ENCODE measurements at places on chromosomes 11 and 22.

- DNase-seq = no peak
These were observed 1.4 kb downstream of the RAB36 start for GRCh38 chr22:23146478-23147205.

DNA sequence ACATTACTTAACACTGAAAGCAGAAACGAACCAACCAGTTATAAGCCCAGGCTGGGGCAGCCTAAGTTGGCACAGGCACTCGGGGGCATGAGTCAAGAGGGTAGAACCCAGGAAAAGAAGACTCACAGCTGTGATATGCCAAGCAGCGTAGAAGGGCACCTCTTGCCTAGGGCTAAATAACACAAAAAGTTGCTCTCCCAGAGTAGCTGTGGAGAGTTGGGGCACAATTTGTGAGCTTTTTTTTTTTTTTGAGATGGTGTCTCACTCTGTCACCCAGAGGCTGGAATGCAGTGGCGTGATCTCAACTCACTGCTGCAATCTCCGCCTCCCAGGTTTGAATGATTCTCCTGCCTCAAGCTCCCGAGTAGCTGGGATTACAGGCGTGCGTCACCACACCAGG is 8.8 kb downstream of the CLMP start:
- no peak for DNase-seq

- DNase-seq = no peak
These were observed 41.4 kb downstream of the MUC2 start for GRCh38 chr11:1116104-1116503.

- no peak for DNase-seq
These were observed 1165.1 kb downstream of the BRD1 start for GRCh38 chr22:48662476-48663135.

- peak; percentile 52 for DNase-seq
These were observed 782 bp downstream of the TMEM109 start for GRCh38 chr11:60914633-60915247.

DNA sequence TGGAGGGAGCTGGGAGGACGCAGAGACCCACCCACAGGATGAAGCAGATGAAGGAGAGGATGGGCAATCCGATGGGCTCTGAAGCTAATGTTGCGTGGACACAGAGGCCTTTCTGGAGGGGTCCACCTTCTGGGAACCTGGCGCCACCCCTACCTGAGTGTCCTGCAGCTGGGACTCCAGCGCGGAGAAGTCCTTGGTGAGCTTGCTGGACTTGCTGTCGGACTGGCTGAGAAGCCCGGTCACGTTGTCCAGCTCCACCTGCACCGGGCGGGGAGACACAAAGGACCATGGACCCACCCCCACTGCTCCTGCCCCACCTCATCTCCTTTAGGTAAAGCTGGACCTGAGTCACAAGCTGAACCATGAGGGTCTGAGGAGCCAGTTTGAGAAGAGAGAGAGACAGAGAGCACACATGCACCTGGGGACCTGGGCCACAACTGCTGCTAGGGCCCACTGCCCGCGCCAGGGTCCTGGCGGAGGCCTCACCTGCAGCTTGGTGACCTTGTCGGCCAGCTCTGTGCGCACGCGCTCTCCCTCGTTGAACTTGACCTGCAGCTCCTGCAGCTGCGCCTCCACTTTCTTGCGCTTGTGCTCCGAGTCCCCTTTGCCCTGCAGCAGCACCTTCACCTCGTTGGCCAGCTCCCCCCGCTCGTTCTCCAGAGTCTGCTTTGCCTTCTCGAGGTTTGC is 40.8 kb downstream of the APOL1 start:
- no peak for DNase-seq

DNA sequence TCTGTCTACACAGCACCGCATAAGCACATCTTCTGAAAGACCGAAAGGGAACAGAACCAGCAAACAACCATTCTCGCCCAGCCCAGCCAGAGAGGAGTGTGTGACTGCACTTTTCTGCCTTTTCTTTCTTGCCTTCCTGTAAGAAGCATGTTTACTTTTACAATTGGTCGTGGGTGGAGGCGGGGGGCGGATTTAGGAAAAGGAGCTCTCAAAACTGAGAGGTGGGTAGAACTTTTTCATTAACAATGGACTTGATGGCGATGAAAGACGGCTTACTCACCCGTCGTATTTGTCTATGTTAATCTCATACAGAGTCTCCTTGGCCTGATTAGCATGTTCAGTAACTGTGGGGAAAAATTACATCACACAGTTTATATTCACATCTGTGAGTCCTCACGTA is 27.2 kb downstream of the CERK start:
- no peak for DNase-seq

DNA sequence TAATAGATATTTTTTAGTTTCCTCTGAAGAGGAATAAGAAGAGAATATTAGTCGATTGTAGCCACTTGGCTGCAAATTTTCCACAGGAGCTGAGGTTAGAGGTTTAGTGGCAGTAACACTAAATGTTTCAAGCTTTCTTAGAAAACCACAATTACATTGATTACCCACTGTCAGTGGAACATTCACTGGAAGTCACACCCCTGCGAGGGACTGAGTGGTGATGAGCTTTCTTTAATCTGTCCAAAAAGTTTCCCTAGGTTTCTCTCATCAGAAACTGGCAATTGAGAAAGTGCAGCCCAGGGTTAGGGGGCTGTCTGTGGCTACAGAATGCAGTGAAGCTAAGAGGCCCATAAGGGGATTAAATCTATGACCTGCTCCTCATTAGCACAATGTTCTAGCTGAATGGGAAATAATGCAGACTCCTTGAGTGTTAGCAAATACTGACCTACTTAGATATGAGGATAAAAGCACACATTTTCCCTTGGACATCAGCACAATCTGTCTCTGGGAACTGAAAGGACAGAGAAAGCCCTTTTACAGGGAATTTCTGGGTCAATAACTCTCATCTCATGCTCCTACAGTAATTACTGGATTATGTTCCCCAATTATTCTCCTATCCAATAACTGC is 189.5 kb downstream of the FAM76B start:
- no peak for DNase-seq

DNA sequence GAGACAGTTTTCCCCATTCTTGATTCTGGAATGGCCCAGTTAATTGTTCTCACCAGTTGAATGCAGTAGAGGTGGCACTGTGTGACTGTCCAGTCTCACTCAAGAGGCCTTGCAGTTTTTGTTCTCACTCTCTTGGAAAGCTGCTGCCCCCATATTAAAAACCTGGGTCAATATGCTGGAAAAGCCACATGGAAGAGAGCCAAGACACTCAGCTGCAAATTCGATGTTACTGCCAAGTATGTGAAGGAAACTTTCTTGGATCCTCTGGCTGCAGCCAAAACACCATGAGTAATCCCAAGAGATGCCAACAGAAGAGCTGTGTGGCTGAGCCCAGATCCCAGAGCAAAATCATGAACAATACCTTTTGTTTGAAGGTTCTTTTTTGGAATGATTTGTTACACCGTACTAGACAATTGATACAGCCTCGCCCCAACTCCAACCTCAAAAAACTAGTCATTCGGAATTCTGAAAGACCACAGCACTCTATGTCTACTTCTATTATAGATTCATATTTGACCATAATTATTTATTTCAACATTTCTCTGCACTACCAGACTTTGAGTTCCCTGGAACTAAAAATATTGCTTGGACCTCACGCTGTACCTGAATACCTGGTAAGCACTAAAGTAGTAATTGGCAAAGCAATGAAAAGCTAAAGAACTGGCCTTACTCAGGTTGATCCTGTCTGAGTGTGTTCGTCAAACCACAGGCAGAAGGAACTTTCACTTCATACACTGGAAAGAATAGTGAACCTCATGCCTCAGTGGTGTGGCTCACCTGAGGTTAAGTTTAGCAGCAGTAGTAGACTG is 378.8 kb downstream of the ETS1 start:
- no peak for DNase-seq

DNA sequence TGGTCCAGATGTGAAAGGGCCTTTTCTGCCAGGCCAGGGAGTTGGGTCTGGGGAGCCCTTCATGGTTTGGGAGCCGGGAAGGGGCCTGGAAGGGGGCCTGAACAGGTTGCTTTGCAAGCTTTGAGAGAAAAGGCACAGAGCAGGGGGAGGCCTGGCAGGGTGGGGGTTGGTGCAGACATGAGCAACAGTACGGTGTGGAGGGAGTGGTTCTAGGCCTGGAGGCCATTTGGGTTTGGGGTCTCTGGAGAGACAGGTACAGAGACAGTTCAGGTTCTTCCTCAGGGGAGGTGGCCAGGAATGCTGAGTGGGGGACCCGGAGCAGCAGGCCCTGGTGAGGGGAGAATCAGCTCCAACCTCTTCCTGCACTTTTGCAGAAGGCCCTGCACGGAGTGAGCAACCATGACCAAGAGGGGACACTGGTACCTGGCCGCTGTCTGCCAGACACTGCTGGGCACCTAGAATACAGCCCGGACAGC is 1.4 kb downstream of the KDELR3 start:
- DNase-seq = peak; percentile 18

- DNase-seq = no peak
These were observed 1.6 kb downstream of the TP53AIP1 start for GRCh38 chr11:128941110-128941509.

GRCh38 chr22:27459999-27460398 is 341.6 kb downstream of the MN1 start:
- DNase-seq = no peak

GRCh38 chr11:43952020-43952400 is 9.6 kb downstream of the C11orf96 start:
- no peak for DNase-seq

DNA sequence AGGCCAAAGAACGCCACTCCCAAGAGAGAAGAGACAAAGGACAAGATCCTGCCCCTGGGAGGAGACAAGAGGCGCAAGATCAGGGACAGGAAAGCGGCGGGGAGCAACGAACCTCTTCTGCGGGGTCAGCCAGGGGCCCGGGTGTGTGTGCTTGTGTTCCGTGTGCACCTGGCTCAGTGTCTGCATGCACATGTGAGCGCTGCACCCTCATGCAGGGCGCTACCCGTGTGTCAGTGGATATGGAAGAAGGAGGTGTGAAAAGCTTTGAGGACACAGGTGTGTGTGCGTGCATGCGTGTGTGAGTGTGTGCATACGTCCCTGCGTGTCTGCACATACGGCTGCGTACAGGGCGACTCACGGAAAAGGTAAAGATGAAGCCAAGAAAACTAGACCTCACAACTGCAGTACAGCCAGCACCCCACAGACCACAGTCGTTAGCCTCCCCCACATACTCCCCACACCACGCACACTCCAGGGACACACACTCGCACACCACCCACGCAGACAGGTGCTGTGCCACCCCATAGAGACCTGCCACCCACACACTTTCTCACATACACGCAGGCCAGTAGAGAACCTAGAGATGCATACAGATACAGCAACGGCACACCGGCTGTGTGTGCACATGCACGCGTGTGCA is 11.0 kb upstream of the IGSF9B start:
- no peak for DNase-seq

DNA sequence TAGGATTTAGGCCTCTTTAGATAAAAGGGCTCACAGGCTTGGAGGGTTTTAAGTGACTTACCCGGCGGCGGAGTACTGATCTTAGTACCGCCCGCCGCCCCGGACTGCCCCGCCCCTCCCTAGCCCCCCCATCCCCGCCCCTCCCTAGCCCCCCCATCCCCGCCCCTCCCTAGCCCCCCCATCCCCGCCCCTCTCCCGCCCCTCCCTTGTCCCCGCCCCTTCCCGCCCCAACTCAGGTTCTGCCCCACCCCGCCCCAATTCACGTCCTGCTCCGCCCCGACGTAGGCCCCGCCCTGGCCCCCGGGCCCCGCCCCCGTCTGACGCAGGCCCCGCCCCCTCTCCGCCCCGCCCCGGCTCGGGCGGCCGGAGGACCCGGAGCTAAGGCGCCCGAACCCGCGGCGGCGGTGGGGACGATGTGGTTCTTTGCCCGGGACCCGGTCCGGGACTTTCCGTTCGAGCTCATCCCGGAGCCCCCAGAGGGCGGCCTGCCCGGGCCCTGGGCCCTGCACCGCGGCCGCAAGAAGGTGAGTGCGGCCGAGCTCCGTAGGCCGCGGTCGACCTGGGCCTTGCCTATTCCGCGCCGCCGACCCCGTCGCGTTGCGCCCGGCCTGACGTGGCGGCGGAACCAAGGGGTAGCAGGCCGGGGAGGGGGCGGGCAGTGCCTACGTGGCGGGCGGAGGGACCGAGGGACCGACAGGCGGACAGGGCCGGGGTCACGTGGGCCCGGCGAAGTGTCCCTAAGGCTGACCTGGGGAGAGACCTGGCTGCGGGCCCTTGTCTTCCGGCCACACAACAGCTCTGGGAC is at the start of gene SCYL1:
Gene SCYL1 (plus strand): TSS at position 343 of the 805 bp plus-strand sequence. CDS start 71 bp downstream, at position 414.
- peak; percentile 98 for DNase-seq

GRCh38 chr11:85949798-85950197 is 94.6 kb downstream of the CCDC83 start:
- no peak for DNase-seq

DNA sequence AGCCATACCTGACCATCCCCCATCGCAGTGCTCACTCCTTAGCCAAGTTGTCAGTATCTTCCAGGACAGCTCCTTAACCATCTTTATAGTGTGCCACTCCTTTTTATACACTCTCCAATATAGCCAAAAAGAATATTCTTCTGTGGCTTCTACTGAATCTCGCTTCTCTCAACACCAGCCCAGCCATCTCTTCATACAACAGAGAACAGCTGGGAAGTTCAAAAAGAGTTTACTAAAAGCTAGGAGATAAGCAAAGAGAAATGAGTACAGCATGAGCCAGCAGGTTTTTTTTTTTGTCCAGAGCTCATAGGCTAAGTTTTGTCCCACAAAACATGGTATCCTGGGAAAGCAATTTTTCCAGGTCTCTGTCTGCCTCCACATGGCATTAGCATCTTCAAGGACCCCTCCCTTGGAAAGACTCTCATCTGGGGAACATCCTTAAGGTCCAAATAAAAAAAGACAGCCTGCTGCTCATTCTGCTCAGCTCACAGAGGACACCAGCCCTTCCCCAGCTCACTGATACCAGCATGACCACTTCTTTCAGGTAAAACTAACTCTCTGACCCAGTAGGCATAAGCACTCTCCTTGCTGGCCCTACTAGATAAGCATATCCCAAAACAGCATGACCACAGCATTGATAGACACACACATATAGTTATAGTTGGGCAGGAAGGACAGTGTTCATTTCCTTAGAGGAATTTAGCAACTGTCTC is 48.8 kb upstream of the YWHAH start:
- DNase-seq = no peak

- DNase-seq = no peak
These were observed 49.7 kb upstream of the TTLL12 start for GRCh38 chr22:43236411-43237166.

GRCh38 chr11:45809456-45810395 is 4.8 kb downstream of the SLC35C1 start:
- no peak for DNase-seq

DNA sequence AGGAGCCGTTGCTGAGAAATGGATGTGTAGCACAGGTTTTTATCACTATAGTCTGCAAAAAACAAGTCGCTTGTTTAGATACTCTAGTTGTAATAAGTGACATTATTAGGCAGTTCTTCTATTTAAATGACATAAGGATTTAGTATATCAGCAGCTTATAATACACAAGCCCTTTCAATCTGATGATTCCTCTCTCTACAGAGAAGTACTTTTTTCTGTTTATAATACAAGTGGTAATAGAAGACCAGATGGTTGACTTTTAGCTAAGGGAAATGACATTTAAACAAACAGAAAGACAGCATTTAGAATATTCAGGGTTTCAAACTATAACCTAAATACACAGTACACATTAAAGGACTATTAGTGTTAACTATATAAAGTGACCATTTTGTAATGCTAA is 60.4 kb downstream of the IMMP1L start:
- DNase-seq = no peak

- no peak for DNase-seq
These were observed 1297.3 kb downstream of the JRKL start for GRCh38 chr11:97687111-97687510.

- no peak for DNase-seq
These were observed 13.1 kb upstream of the RPS19BP1 start for GRCh38 chr22:39545386-39546365.
